Caudate nucleus (tissue), 63 donors: ENCODE measurements at places on chromosomes 12 and 14.

DNA sequence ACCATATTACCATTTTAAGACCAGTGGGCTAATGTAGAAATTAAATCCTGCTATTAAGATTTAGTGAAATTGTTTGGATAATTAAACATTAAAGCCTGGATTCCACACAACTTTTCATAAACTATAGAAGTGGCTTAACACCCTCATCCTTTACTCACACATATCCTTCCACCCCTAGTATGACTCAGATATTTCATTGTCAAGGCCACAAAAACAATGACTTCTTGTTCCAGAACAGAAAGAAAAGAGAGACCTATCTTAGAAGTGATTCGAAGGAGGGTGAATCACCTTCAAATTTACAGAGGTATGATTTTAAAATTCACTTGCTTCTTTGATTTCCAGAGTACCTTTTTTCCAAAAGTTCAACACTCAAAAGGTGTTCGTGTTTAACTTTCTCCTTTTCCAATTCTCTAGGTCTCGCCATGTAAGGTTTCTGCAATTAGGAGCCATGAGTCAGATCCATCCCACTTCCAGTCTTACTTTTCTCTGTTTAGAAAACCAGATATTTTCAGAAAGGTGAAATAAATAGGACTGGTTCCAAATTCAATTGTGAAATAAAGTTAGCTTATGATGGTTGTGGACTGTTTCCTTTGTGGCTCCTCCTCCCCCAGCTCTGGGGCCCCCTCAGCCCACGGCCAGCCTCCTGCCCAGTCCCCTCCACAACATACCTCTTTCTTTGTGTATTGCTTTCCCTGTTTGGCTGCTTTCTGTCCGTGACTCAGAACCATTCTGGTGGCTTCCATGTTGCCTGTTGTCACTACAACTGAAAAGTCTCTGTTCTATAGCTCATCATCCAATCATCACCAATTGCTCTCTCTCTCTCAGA, 24.6 kb upstream of the MGP start:
- DNase-seq, result no peak

DNA sequence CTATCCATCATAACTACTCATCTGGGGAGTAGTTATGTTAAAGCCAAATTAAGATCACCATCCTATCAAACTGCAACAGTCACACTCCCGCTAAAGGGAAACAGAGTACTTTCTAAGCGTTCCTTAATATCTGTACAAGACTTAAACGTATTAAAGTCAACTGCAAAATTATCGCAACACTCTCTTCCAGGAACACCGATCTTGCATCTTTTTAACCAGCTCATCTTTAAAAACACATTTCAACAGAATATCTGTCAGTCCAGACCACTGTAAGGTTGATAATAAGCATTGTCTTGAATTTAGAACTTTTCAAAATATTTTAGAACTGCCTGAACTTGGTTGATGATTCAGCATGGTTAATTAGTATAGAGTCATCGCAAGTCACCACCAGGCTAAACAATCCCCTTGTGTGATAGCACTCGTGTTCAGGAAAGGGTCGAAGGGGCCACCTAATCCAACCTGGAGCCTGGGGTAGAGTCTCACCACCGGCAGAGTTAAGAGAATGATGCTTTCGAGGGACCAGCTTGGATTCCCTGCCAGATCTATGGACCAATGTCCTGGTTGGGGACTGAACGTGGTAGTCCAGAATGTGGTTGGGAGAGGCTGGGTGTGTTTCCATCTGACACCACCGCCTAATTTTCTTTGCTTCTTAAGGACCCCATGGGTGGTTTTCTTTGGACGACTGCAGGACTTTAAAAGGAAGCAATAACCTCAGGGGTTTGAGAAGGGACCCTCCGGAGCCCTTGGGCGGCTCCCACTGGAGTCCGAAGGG, 890 bp downstream of the SPTLC2 start:
- no peak for DNase-seq

- no peak for DNase-seq
Measured at GRCh38 chr14:39768589-39768988, 336.4 kb upstream of the FBXO33 start.

GRCh38 chr12:53233671-53234121, 1.7 kb upstream of the RARG start:
- DNase-seq, result no peak

- DNase-seq, result no peak
Measured at GRCh38 chr14:59265808-59266207, 77.3 kb downstream of the DAAM1 start.
